Aorta (tissue), 5 donors: ENCODE measurements at places on chromosomes 3 and 15. TPM values are rescaled to one million over a fixed set of nuclear protein-coding genes. Genes with fewer than 3 reads are reported as not detected.

DNA sequence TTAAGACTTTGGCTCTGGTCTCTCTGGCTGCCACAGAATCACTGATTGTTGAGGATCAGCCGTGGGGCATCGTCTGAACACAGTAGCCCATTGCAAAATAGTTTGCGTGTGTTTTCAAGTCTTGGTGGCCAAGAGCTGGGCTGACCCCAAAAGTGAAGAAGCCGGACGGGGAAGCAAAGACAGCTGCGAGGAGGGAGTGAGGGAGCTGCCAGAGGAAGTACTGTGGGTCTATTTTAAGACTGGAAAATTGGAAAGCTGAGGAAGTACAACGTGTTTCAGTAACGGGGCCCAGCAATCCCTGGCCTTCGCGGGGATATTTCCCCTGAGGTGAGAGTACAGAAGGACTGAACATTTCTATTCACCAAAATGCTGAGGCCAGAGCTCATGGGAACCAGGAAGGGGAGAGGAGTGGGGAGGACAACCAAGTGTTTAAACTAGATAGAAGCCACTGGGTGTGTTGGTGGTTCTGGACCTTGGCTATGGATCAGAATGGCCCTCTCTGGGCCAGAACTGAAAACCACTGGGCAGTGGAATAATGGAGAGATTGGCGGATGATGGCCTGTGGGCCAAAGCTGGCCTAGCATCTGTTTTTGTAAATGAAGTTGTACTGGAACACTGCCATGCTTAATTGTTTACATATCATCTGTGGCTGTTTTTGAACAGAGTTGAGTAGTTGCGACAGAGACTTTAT, 34.1 kb upstream of the LIMD1 start:
- DNase-seq: peak; percentile 85
- H3K4me1 ChIP-seq: no peaks in the 10 kb centered on the region
- no peaks in the 10 kb centered on the region for H3K27me3 ChIP-seq

DNA sequence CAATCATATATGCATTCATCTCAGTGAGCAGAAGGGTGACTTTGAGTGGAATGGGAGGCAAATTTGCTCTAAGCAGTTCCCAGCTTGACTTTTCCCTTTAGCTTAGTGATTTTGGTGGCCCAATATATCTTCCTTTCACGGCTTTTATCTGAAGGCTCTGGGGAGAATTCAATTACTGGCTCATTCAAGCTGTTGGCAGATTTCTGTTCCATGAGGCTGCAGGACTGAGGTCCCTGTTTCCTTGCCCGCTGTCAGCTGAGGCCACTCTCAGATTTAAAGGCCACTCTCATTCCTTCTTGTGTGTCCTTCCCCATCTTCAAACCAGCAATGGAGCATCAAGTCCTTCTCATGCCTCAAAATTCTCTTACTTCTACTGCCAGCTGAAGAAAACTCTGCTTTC, 170.4 kb upstream of the ATP10A start:
- no peaks in the 10 kb centered on the region for H3K27me3 ChIP-seq
- H3K4me1 ChIP-seq: no peaks in the 10 kb centered on the region
- no peaks in the 10 kb centered on the region for H3K36me3 ChIP-seq
- DNase-seq: no peak
- no peak overlapping the region for H3K27ac ChIP-seq
- no peak overlapping the region for H3K4me3 ChIP-seq

DNA sequence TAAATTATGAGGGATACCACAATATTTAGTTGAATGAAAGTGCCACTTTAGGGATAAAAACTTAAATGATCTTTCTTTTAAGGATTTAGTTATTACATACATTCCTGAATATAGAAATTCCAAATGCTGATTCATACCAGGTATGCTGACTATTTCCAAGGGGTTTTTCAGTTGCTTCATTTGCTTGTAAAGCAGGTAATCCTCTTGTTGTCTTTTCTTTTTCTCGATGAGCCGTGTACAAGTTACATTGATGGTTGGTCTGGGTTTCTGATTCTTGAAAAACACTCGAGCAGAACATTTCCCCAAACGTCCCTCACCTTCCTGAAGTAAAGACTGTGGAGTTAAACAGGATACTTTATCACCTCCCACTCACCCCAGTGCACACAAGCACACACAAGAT, 21.7 kb downstream of the RARRES1 start:
- no peak overlapping the region for H3K4me3 ChIP-seq
- no peak for DNase-seq
- peaks cover 3% of the 10 kb centered on the region for H3K4me1 ChIP-seq

DNA sequence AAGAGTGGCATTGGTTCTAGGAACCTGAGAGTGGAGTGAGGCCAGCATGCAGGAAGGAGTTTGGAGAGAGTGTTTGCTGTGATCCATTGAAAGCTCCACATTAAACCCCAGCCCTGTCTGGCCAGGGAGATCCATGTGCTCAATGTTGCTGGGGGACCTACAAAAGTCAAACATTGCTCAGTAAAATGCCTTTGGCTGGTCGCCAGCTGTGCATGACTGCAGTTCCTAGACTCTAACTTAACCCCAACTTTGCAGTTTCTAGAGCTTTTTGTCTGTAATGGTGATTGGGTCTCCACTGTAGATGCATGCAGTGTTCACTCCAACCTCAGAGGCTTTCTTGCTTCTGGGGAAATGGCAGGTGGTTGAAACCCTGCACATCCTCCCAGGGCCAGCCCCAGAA, 99.7 kb upstream of the ABHD17C start:
- H3K27ac ChIP-seq: no peak overlapping the region
- no peaks in the 10 kb centered on the region for H3K27me3 ChIP-seq
- no peaks in the 10 kb centered on the region for H3K36me3 ChIP-seq
- H3K4me3 ChIP-seq: no peak overlapping the region
- H3K4me1 ChIP-seq: no peaks in the 10 kb centered on the region

GRCh38 chr3:35200056-35200455, 439.3 kb upstream of the ARPP21 start:
- no peak for DNase-seq
- no peaks in the 10 kb centered on the region for H3K27me3 ChIP-seq
- H3K4me3 ChIP-seq: no peak overlapping the region
- no peaks in the 10 kb centered on the region for H3K36me3 ChIP-seq
- no peak overlapping the region for H3K27ac ChIP-seq

GRCh38 chr15:72445426-72445825, 28.7 kb upstream of the ARIH1 start:
- no peaks in the 10 kb centered on the region for H3K27me3 ChIP-seq
- no peak overlapping the region for H3K4me3 ChIP-seq
- DNase-seq: no peak
- H3K4me1 ChIP-seq: no peaks in the 10 kb centered on the region

- H3K27ac ChIP-seq: no peak overlapping the region
- no peaks in the 10 kb centered on the region for H3K36me3 ChIP-seq
- no peaks in the 10 kb centered on the region for H3K27me3 ChIP-seq
- DNase-seq: no peak
- H3K4me1 ChIP-seq: no peaks in the 10 kb centered on the region
- no peak overlapping the region for H3K4me3 ChIP-seq
Observed at GRCh38 chr3:174397848-174398247, 461.3 kb upstream of the NAALADL2 start.

GRCh38 chr15:41476416-41477048, 17.1 kb upstream of the ITPKA start:
- peaks cover 16% of the 10 kb centered on the region for H3K36me3 ChIP-seq
- H3K4me3 ChIP-seq: no peak overlapping the region
- H3K27me3 ChIP-seq: no peaks in the 10 kb centered on the region
- H3K27ac ChIP-seq: no peak overlapping the region
- DNase-seq: no peak

The FHIT gene
- 4.9 TPM for total RNA-seq

The SPINT1 gene
- total RNA-seq: 2.4 TPM

The LRRN1 gene
- 4.8 TPM for total RNA-seq

The AHSG gene
- total RNA-seq: not detected

The CLCN2 gene
- total RNA-seq: 6.5 TPM

The GPR156 gene
- total RNA-seq: 0.42 TPM
